Activated naive CD8-positive, alpha-beta T cell treated with anti-CD3 and anti-CD28 coated beads, Interleukin-2, amount 50 U/mL, for 16 hours (primary cell): ENCODE measurements at places on chromosomes 5 and 9.

GRCh38 chr9:114674798-114675540, 7.0 kb downstream of the TEX48 start:
- no peak for DNase-seq

DNA sequence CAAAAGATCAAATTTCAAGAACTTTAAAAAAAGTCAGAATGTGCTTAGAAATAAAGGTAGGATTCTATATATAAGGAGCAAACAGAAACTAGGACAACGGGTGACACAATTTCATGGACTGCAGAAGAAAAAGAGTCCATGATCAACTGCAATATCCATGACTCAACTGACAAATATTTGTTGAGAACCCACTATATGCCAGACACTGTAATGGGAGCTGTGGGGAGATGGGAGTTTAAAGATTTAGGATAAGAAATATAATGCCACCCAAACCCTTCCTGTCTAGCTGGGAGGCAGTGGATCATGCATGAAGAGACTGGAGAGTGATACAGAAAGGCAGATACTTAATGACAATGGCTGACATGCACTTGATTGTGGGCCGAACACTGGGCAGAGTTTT, 27.6 kb upstream of the CCDC112 start:
- no peak for DNase-seq

- no peak for DNase-seq
Measured at GRCh38 chr5:8908055-8908683, 637.7 kb downstream of the SEMA5A start.

DNA sequence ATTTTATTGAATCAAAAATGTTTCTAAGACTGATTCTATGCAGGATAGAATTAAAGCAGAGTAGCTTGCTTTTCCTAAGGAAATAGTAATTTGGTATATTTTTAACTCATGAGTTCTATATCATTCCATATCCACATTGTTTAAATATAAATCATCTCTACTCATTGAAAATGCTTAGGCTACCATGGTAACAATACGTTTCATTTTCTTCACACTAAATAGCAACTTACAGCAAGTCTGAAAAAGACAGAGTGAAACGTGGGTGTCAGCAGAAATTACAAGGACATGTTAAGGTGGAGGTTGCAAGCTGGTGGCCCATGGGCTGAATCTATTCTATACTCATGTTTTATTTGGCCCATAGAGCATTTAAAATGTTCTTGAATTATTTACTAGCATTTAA, 487.9 kb downstream of the ARHGEF28 start:
- no peak for DNase-seq

GRCh38 chr9:126326228-126327005, at the start of gene MVB12B:
MVB12B (plus strand) TSS chr9:126326829; CDS start chr9:126326930, 101 bp downstream.
- DNase-seq, result peak; percentile 14

DNA sequence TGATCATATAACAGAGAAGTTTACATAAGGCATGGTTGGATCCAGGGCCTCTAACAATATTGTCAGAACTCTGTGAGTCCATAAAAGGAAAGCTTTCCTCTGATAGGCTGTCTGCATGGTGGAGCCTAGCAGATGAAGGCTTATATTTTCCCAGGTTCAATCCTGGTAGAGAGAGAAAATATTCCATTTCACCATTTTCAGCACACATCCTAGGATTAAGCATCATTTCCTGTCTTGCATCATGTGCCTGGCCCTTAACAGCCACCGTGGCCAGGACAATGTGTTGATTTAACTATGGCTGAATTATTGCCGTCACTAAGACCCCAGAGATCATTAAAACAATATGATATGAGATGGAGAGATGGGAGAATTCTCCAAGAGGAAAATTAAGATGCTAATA, 90.9 kb upstream of the GRIA1 start:
- no peak for DNase-seq

DNA sequence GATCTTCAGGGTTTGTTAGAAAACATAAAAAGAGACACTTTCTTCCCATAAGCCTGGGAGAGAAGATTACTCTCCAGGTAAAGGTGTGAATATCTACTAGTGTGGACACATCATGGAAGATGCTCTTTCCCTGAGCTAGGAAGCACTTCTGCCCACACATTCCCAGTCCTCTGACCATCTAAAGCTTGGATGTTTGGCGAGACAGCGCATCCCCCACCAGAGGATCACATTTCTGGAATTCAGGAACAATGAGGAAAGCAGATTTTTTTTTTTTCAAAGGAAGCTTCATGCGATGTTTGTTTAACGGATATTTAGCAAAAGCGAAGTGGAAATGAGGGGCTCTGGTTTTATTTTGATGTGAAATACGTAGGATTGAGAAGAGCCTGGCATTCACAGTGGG, 6.2 kb downstream of the SVEP1 start:
- DNase-seq, result no peak

GRCh38 chr5:109335114-109335513, 74.7 kb downstream of the PJA2 start:
- no peak for DNase-seq

- no peak for DNase-seq
Measured at GRCh38 chr5:128825826-128826225, 139.5 kb upstream of the SLC27A6 start.

GRCh38 chr5:178291969-178292825, 59.6 kb upstream of the PHYKPL start:
- DNase-seq, result no peak

GRCh38 chr9:136045595-136046553, 49.2 kb downstream of the NACC2 start:
- DNase-seq, result no peak

DNA sequence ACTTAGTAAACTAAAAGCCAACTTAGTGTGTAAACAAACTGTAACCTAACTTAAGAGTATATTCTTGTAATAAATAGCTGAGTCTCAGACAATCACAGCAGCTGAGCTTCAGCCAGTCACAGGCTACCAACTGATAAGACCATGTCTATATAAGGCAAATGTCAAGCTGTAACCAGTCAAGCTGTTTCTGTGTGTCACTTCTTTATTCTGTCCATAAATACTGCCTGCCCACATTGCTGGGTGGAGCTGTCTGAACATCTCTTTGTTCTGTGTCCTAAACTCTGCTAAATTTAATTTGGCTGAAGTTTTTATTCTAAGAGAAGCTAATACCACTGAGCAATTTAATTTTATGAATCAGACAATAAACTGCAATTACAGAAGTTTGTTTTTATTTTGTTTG, 412.1 kb upstream of the CDH10 start:
- no peak for DNase-seq

DNA sequence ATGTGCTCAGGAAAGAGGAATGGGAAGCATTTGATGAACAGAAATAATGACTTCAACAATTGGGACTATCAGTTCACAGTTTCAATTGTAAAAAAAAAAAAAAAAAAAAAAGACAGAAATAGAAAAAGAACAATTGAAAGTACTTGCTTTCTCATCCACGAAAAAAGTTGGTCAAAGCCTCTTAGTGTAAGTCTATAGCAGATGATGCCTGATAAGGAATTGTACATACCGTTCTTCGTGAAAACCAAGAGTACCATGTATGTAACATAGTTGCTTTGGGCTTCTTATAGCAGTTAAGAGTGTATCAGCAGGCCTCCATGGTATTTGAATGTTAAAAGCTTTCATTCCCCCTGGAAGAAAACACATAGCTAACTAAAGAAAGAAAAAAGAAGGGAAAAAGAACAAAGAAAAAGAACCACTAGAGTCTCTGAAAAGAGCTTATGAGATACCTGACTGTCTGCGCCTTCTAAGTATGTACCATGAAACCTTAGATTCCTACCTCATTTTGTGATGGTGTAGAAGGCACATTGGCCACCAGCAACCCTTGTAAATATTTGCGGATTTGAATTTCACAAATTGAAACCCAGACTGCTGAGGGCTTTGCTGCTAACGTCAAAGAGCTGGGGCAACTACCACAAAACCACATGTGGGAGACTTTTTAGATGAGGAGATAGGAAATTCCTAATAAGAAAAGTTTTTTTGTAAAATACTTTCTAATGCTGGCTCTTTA, 75.2 kb downstream of the TMC1 start:
- DNase-seq, result no peak

DNA sequence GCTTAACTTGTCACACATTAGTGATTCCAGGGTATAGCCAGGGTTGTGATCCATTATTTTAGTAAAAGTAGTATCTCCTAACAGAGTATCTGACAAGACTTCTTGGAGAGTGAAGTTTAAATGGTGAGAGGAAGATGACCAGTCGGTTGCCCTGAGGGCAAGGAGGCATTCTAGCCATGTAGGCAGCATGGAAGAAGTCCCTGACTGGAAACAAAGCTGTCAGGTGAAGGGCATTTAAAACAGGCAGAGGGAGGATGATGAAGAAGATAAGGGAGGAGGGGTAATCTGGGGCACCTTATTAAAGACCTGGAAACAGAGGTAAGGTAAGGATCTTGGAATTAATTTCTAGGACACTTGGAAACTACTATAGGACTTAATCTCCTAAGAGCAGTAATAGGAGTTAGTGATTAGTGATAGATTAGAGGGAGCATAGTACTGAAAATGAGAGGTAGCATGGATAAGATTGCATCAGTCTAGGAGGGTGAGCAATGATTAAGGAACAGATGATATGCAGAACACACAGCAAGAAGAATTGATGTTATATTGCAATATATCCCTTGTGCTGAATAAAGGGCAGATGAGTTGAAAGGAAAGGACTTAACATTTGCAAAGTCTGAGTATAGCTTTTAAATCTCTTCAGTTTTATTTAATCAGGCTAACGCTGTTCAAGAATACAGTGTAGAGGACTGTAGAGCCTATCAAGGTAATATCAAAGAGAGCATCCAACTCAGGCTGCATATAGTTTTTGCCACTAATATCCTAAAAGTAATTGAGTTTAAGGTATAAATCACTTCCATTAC, 9.6 kb downstream of the KIF2A start:
- no peak for DNase-seq

DNA sequence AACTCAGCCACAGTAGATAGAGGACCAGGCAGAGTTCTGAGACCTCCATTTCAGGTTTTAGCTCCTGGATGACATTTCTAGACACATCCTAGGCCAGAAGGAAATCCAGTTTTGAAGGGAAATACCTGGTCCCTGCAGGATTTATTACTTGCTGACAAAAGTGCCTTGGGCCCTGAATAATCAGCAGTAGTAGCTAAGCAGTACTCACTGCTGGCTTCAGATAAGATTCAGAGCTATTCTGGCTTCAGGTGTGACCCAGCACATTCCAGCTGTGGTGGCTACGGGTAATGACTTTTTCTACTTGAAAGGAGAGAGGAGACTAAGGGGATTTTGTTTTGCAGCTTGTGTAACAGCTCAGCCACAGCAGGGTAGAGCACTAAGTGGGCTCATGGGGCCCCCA, 34.0 kb downstream of the NDUFAF2 start:
- no peak for DNase-seq

- no peak for DNase-seq
Measured at GRCh38 chr5:19229179-19229835, 758.7 kb downstream of the CDH18 start.

GRCh38 chr5:5953584-5954274, 424.6 kb downstream of the MED10 start:
- no peak for DNase-seq

DNA sequence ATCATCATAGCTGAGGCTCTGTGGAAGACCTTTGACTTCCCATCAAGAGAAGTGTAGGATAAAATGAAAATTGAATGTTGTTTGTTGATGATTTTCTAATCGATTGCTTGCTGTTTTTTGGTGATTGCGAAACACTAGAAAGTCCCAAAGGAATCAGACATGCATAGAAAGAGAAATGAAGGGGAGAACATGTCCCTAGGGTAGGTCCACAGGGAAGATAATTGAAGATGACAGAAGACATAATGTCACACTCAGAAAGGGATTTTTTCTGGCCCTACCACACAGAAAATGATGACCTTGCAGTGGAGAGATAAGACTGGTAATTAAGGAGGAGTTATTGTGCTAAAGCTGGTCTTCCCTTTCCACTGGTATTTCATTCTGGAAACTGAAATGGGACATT, 62.8 kb downstream of the INSYN2B start:
- DNase-seq, result no peak

DNA sequence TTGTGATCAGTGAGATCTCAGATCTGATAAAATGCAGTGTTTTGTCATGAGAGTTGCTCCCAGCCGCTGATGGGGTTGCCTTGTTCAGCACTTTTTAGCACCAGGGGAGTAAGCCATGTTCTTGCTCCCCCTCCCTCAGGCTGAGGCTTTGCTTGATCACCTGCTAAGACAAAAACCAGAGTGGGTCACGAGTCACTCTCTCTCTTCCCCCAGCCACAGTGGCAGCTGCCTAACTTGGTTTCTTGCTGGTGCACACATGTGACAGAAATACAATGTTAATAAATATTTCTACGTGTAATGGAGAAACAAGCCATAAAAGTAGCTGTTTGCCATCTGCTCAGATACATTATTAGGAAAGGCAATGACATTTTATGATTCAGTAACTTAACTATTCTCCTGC, 212.4 kb upstream of the DMRT1 start:
- DNase-seq, result no peak

DNA sequence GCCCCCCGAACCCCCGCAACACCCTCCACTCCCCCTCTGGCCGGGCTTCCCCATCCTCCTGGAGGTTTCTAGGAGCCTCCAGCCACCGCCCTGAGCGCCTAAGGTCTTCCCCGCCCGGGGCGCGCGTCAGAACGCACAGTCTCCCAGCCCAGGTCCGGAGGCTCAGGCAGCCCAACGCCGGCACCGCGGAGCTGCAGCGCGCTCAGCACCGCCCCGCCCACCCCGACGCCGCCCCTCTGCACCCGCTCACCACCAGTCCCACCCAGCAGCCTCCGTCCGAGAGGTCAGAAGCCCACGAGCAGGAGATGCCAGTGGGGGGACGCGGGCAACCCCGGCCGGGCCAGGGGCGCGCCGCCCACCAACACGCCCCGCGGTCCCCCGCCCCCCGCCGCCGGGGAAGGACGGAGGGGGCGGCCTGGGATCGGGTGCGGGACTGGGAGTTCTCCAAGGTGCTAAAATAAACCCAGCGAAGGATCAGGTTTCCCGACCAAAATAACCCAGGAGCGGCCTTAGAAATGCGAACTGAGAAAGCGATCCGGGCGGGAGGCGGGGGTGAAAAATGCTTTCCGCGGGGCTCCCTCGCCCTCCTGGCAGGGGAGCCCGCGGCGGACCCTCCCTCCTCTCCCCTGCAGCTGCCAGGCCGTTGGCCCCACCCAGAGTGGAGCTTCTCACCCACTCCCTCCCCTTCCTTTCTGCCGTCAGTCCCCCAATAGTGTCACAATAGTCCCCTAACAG, 6.5 kb upstream of the FAM78A start:
- DNase-seq, result no peak

DNA sequence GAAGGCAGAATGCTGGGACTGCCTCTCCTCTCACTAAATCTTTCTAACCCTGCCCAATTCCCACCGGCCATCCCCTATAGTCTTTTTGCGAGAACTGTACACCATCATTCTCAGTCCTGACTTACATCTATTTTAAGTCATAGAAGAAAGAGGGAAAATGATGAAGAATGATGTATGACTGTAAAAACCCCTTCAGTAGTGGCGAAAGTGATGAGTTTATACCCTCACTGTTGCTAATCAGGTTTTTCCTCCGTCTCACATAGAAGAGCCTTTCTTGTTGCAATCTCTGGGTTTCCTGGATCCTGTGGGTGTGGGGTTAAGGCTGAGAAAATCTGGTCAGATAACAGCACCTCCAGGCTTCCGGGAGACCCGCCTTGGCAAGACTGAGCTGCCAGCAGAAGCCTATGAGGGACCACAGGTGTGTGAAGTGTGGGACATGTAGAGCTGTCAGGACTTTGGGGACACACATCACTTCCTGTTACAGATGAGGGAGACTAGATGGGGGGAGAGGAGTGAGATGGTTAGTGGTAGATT, 147.1 kb upstream of the SLC12A2 start:
- no peak for DNase-seq
